T-helper 17 cell (primary cell): ENCODE measurements at places on chromosomes 4 and X. TPM values are rescaled to one million over a fixed set of nuclear protein-coding genes. Genes with fewer than 3 reads are reported as not detected.

ZNF595 gene
- 4.6 TPM for total RNA-seq

BRS3 gene
- total RNA-seq = not detected

CT45A9 gene
- not detected for total RNA-seq

PNPLA4 gene
- 3.6 TPM for total RNA-seq

SLC34A2 gene
- not detected for total RNA-seq

UGT8 gene
- 0.50 TPM for total RNA-seq

GSX2 gene
- not detected for total RNA-seq

HTT gene
- total RNA-seq = 89.9 TPM

CXorf49 gene
- total RNA-seq = not detected

TRIM60 gene
- total RNA-seq = not detected

RAB39B gene
- total RNA-seq = 7.1 TPM

GABRQ gene
- not detected for total RNA-seq

FAAH2 gene
- total RNA-seq = 11.8 TPM

PKD2 gene
- 10.2 TPM for total RNA-seq

RIPPLY1 gene
- total RNA-seq = not detected

CFAP97 gene
- 50.0 TPM for total RNA-seq

RAB33A gene
- total RNA-seq = 2.2 TPM

STOX2 gene
- total RNA-seq = not detected

MAGEC3 gene
- not detected for total RNA-seq

TMSB15A gene
- total RNA-seq = not detected

PUDP gene
- total RNA-seq = 8.4 TPM
